Thoracic aorta (tissue), 2 donors: ENCODE measurements at places on chromosomes 12 and 14. TPM values are rescaled to one million over a fixed set of nuclear protein-coding genes. Genes with fewer than 3 reads are reported as not detected.

MIP gene
- not detected for total RNA-seq

DNA sequence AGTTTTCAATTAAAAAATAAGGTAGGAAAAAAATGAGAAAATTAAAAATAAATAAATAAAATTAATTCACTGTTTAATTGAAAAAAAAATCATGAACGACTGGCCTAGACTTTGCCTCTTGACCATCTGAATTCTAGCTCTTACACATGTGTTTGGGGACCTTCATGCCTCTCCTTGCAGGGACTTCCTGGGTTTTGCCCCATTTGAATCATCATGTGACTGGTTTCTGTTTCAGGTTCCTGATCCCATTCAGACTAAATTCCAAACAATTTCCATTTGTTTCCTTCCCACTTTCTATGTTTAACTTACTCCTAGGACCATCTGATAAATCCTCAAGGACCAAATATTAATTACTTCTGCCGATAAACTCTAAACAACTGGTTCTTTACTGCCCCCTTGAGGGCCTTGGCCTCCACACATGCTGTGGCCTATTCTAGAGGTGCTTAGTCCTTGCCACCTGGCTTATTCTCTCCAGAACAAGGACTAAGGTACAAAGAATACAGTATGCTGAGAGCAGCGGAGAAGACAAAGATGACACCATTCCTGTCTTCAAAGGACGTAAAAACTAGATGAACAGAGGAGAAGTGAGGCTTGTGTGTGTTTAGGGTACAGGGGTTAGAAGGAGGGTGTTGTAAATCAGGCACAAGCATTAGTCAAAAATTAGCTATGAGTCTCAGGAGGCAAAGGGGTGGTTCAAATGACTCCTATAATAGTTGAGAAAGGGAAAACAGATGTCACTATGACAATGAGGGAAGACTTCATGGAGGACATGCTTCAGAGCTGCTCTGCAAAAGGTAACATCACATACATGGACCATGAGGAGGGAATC is 125.8 kb upstream of the AVPR1A start:
- H3K27me3 ChIP-seq = no peaks in the 10 kb centered on the region
- no peak overlapping the region for H3K4me3 ChIP-seq
- no peaks in the 10 kb centered on the region for H3K4me1 ChIP-seq
- no peaks in the 10 kb centered on the region for H3K36me3 ChIP-seq

DNA sequence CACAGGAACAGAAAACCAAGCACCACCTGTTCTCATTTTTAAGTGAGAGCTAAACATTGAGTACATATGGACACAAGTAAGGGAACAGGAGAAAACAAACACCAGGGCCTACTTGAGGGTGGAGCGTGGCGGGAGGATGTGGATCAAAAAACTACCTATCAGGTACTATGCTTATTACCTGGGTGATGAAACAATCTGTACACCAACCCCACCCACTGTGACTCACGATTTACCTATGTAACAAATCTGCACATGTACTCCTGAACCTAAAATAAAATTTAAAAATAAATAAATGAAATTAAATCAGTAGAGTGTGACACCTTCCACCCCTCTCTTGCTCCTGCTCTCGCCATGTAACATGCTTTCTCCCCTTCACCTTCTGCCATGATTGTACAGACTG is 615.5 kb downstream of the RPL10L start:
- no peak for DNase-seq
- H3K27me3 ChIP-seq = no peaks in the 10 kb centered on the region
- H3K27ac ChIP-seq = no peak overlapping the region
- H3K4me1 ChIP-seq = no peaks in the 10 kb centered on the region
- no peaks in the 10 kb centered on the region for H3K36me3 ChIP-seq

DNA sequence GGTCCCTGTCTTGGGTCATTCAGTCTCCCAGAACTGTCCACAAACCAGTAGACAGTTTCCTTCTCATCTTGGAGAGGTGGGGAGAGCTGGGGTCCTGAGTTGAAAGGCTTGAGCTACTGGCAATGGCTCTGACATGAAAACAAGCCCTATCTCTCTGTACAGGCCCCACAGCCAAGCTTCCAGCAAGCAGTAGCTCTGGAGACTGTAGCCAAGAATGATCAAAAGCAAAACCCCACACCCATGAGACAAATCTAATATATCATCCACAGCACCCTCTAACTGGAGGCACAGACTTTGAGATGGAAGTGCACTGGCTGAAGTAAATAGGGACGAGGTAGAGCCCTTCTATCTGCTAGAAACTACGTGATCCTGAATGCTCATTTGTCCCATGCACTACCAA is 40.9 kb downstream of the RERG start:
- peaks cover 37% of the 10 kb centered on the region for H3K4me1 ChIP-seq
- peak overlapping the region; percentile 55 for H3K27ac ChIP-seq
- no peaks in the 10 kb centered on the region for H3K36me3 ChIP-seq
- no peaks in the 10 kb centered on the region for H3K27me3 ChIP-seq
- no peak overlapping the region for H3K4me3 ChIP-seq
